ENCODE measurements at places on chromosomes 7 and 10.

DNA sequence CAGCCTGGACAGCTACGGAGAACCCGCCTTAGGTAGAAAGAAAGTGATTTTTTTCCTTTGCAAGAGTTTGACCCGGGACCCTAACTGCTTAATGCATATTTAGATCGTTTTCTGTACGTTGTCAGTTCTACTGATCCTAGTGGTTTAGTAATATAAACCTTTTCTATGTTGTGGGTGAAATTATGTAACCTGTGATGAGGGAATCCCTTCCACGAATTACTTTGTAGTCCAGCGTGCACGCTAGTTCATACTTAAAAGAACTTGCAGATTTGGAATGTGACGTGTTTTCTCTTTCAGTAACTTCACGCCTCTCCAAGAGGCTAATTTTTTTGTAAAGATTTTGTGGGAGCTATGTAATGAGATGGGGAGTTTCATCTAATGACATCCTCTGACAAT lies 705 bp downstream of the SLF2 start:
- DNase-seq: no peak

DNA sequence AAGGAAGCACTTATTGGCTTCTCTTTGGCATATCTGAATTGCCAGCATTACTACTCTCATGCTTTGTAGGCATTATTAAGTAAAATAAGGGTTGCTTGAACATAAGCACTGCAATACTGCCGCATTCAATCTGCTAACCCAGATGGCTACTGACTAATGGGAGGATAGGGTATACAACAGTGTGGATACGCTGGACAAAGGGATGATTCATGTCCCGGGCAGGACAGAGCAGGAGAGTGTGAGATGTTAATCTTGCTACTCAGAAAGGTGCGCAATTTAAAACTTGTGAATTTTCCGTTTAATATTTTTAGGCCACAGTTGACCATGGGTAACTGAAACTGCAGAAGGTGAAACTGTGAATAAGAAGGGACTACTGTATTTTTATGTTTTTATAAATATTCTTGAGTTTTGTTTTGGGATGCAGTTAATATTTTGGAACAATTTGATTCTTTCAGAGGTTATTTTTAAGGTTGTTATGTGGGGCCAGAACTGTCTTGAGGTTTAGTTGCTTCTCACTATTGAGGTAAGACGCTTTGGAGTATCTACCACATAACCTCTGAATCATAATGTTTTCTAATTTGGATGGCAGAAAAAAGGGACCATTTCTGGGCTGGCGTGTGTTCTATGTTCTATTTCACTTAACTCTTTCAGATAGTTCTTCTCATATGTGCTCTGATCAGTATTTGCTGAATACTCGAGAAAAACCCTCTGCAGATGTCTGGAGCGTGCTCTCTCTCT lies 75.7 kb upstream of the SYPL1 start:
- no peak for DNase-seq

GRCh38 chr7:117217106-117218035 lies 105.5 kb downstream of the WNT2 start:
- no peak for DNase-seq

DNA sequence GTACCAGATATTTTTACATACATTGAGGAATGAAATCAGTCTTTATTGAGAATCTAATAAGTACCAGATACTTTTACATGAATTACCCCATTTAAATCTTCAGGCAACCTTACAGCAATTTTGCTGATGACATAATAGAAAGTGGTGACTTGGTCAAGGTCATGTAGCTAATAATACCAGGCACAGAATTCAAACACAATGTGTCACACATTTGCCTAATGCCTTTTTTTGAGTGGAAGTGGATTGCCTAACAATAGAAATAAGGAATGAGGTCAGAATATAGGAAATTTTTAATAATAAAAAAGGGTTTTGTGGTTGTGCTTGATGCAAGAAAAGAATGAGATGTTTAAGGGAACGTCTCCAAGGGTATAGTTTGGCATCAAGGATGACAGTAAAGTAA lies 466.6 kb upstream of the IGFBP3 start:
- no peak for DNase-seq

DNA sequence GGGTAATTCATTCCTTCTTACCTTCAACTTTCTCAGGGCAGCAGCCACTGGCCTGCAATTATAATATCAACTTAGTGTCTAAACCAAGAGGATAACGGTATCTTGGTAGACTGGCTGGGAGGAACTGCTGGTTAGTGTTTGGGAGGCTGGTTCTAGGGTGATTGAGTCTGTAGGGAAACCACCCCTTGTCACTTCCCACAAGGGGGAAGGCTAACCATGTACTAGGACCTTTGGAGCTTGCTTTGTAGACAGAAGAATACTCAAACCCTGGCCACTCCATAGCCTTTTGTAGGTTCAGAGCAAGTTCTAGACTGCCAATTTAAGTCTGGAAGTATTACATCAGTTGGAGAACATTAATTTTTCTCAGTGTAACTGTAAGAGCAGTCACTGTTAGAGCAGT lies 51.3 kb downstream of the NHLRC2 start:
- DNase-seq: no peak

DNA sequence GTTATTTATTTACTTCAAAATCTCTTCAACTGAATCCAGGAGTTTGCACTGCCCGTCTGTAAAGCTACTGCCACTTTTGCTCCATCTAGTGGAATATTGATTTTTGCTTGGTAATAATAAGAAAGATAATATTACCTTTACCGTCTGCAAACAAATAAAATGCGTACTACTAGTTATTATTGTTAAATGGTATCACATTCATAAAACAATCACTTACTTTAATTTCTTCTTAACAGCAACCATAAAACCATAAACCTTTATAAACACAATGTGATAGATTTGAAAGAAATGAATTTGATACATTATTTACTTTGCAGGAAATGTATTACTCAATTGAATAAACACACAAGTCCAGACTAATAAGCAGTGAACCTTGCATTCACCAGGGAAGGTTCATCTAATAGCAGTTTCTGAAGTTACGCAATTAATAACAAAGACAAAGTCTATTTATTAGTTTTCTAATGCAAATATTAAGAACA lies 6.4 kb downstream of the AGMO start:
- no peak for DNase-seq

All from germinal center (tissue), 1 donor.